ENCODE measurements at places on chromosomes 2 and 18. TPM values are rescaled to one million over a fixed set of nuclear protein-coding genes. Genes with fewer than 3 reads are reported as not detected.

Gene CHST9
- total RNA-seq = 56.9 TPM

Gene FSHR
- total RNA-seq = not detected

Gene CIB4
- total RNA-seq = not detected

Gene CFC1
- not detected for total RNA-seq

Gene CYP26B1
- total RNA-seq = 5.1 TPM

Gene EIF2AK3
- total RNA-seq = 17.4 TPM

Gene HOXD3
- not detected for total RNA-seq

Gene APCDD1
- total RNA-seq = 0.51 TPM

Gene TUBB8B
- total RNA-seq = 0.35 TPM

Gene CXCR4
- 12.4 TPM for total RNA-seq

Gene GLI2
- total RNA-seq = 1.4 TPM

Gene RUFY4
- 0.21 TPM for total RNA-seq

Gene HOXD8
- not detected for total RNA-seq

Gene STAT4
- total RNA-seq = 1.3 TPM

Gene C2orf80
- not detected for total RNA-seq

Gene CELF4
- total RNA-seq = 7.8 TPM

Gene ALK
- not detected for total RNA-seq

Gene NAGK
- total RNA-seq = 63.2 TPM

Gene SULT1C4
- total RNA-seq = not detected

Gene GAREM1
- total RNA-seq = 19.3 TPM

Gene TDRD15
- not detected for total RNA-seq

Gene BMP10
- not detected for total RNA-seq

Gene DIS3L2
- 46.0 TPM for total RNA-seq

Gene FIGN
- total RNA-seq = 8.4 TPM

Gene TBC1D8
- 17.0 TPM for total RNA-seq

Gene GREB1
- 0.54 TPM for total RNA-seq

Gene COL6A3
- total RNA-seq = 0.07 TPM

Gene CPLX4
- not detected for total RNA-seq

Gene PLGLB1
- not detected for total RNA-seq

Gene TAF4B
- 8.3 TPM for total RNA-seq

Gene RFTN2
- total RNA-seq = 0.05 TPM

Gene SLC11A1
- 0.12 TPM for total RNA-seq

Gene SCN7A
- total RNA-seq = not detected

Gene RAB27B
- 38.3 TPM for total RNA-seq

Gene RESP18
- not detected for total RNA-seq

Gene FBXO15
- 1.5 TPM for total RNA-seq

Gene DSC3
- total RNA-seq = 9.8 TPM

Gene ARHGEF4
- total RNA-seq = 5.9 TPM

Gene POTEJ
- not detected for total RNA-seq

Gene MCFD2
- total RNA-seq = 108 TPM

Gene UGT1A8
- not detected for total RNA-seq

Gene CD226
- total RNA-seq = 0.85 TPM

Gene MARS2
- total RNA-seq = 16.9 TPM

Gene TANK
- total RNA-seq = 85.4 TPM

Data from Calu3 (cell line).